ENCODE measurements at places on chromosomes 1 and 21.

- no peak for DNase-seq
Measured at GRCh38 chr1:69441496-69441895, 126.2 kb upstream of the LRRC7 start.

DNA sequence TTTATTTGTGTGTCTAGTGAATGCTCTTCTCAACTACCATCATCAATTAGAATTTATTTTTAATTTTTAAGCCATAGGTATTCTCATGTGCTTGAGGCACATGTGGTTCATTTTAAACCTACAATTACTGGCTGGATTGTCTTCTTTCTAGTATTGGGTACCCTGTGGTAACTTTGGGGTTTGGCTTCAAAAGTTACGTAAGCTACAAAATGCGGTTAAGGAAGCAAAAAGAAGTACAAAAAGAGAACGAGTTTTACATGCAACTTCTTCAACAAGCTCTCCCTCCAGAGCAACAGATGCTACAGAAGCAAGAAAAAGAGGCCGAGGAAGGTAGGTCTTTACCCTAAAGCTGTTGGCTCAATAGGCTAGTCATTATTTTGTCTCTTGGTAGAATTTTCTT lies 25.8 kb downstream of the MACO1 start:
- DNase-seq, result peak; percentile 79

- DNase-seq, result no peak
Measured at GRCh38 chr1:19199969-19200604, 10.0 kb downstream of the UBR4 start.

DNA sequence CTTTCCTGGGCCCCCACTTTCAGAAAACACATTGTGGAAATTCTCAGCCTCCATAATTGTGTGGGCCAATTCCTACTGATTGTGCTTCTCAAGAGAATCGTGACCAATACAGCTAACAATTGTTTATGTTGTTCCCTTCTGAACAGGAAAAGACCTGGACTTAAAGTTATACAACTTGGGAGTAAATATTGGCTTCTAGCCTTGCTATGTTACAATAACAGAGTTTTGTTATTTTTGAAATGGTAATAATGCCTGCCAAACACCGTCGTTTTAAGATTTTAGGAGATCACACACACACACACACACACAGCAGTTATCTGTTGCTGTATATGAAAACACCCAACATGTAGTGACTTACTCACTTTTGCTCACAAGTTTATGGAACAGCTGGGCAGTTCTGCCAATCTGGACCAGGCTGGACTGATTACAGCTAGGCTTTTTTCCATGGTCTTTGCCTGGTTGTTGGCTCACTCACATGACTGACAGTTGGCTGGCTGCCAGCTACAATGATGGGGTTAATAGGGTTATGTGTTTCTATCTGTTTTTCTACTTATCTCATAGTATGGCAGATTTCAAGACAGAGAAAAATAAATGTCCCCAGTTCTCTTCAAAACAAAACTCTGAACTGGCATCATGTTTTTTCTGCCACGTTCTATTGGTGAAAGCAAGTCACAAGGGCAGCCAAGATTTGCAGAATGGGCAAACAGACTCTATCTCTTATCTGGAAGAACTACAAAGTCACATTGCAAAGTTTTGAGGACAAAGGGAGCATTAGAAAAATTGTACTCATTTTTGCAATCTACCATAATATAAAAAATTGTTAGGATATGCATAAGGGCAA lies 447.5 kb downstream of the NEGR1 start:
- DNase-seq, result no peak

DNA sequence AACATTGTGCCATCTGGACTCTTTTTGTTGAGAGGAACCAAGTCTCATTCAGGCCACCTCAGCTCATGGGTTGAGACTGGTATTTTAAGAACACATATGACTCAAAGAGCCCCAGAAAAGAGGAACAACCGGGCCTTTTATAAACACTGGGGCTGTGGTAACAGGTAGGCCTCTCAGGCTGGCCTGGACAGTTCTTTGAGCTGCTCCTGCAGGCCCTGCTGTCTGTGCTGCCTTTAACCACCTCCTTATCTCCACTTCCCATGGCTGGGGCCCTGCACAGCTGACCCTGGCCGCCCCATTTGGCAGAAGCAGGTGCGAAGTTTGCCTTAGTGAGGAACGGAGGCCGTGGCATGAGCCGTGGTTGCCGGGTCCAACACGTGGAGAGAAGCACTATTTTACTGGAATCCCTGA lies 163.3 kb downstream of the RHOU start:
- DNase-seq, result peak; percentile 25

- no peak for DNase-seq
Measured at GRCh38 chr1:201429736-201430501, 8.4 kb upstream of the TNNI1 start.

GRCh38 chr1:77831566-77831965 lies 52.1 kb downstream of the MIGA1 start:
- DNase-seq, result no peak

- no peak for DNase-seq
Measured at GRCh38 chr1:230248889-230249270, 177.3 kb downstream of the PGBD5 start.

DNA sequence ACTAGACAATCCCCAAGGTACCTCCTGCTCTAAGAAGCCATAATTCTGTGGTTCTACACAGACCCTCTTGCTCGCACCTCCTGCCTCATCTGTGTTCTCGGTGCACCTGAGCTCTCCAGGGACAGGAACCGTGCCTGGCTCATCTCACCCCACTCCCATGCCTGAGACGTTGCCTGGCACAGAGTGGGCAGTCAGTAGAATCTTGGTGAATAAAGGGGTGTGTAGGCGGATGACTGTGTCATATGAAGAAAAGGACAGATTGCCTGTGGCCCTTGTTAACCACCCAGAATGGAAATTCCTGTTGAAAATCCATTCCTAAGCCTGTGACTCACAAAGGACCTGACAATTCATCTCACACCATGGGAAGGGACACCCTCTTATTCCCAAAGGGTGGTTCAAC lies 92.9 kb downstream of the KCNN3 start:
- no peak for DNase-seq

DNA sequence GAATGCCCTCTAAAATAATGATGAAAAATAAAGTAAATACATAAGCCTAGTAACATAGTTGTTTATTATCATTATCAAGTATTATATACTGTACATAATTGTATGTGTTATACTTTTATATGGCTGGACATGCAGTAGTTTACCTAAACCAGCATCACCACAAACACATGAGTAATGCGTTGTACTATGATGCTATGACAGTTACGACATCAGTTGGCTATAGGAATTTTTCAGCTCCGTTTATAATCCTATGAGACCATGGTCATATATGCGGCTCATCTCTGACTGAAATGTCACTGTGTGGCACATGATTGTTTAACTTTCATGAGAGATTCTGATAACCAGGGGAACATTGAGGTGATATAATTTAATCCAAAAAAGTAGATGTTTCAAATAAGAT lies 352.1 kb downstream of the ST6GALNAC3 start:
- no peak for DNase-seq

DNA sequence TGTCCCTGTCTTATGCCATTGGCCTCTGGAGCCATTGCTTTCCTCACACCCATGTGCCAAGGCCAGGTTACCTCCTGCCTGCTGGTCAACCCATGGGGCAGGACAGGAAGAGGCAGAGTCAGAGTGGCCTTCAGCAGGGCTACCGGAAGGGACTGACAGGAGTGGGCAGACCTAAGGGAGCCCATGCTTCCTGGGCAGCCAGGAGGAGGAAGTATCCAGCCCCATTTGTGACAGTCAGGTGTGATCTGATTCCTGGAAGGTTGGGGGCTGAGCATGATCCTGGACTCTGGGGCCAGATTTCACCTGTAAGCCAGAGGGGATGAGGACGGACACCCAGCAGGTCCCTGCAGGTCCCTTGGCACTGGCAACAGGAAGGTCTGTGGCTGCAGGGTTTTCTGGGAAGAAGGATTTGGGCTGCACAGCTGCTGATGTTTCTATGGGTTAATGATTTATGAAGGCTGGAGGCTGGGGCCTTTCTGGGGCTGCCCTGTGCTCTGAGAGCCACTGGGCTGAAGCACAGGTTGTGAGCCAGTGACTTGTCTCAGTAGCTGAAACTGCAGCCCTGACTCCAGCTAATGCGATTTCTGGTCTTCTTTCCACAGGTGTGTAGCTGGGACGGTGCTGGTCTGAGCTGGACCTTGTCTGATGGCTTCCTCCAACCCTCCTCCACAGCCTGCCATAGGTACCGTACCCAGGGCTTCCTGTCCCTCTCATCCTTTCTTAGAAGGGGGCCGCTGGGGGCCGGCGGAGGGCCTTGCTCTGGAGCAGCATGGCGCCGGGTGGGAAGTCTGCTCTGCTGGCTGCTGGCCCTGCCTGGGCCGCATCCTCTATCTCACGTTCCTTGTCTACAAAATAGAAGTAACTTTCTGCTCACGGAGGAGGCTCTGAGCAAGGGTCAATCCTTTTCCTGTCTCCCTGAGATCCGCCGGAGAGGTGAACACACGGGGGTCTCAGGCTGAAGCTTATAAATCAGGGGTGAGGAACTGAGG lies 40.7 kb downstream of the ARHGEF10L start:
- DNase-seq, result no peak
